ENCODE measurements at places on chromosomes 6 and 20. TPM values are rescaled to one million over a fixed set of nuclear protein-coding genes. Genes with fewer than 3 reads are reported as not detected.

GRCh38 chr20:39429726-39430125 lies 467.6 kb downstream of the DHX35 start:
- peak; percentile 70 for DNase-seq

PMEPA1 gene
- total RNA-seq = 2.4 TPM

DNA sequence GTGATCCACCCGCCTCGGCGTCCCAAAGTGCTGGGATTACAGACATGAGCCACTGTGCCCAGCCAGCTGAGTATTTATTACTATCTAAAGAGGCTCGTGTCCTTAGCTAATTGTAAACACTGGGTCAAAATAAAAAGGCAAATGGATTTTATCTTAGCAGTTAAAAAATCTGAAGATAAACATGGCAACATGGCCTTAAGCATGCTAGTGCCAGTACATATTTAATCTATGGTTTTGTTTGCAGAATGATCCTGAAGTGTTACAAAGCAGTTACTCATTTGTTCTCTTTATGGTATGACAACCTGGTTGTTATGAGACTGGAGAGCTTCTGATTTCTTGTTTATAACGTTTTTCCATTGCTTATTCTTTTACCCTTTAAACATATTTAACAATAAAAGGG lies 3.9 kb upstream of the KIAA0408 start:
- no peak for DNase-seq

- DNase-seq = no peak
Observed at GRCh38 chr6:56913285-56914074, 41.4 kb upstream of the BEND6 start.

DNA sequence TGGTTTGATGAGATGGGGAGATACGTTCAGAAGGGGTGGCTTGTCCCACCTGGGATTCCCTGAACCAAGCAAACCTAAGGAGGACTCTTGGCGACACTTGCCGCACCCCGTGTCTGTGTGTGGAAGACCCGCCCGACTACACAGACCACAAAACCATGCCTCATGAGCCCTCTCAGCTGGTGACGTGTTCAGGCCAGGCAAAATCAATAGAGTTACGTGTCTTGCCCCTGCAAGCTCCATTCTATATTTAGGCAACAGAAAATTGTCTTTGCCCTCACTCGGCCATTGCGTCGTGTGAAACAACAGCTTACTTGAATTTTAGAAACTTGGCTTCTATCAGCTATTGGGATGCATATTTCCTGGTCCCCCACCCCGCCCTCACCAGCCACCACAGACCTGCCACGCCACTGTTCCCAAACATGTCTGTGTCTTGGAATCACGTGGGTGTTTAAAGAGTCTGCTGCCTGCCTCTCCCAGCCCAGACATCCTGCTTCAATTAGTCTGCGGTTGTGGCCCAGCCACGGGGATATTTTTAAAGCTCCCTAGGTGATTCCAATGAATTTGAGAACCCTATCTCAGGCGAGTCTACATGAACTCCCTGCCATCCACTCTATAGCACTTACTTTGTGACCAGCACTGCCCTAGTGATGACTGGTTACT lies 279.2 kb upstream of the EXOC2 start:
- peak; percentile 61 for DNase-seq

GRCh38 chr6:119361209-119361608 lies 11.6 kb upstream of the MAN1A1 start:
- no peak for DNase-seq

GRCh38 chr6:70980727-70981126 lies 23.9 kb upstream of the B3GAT2 start:
- DNase-seq = no peak

DNA sequence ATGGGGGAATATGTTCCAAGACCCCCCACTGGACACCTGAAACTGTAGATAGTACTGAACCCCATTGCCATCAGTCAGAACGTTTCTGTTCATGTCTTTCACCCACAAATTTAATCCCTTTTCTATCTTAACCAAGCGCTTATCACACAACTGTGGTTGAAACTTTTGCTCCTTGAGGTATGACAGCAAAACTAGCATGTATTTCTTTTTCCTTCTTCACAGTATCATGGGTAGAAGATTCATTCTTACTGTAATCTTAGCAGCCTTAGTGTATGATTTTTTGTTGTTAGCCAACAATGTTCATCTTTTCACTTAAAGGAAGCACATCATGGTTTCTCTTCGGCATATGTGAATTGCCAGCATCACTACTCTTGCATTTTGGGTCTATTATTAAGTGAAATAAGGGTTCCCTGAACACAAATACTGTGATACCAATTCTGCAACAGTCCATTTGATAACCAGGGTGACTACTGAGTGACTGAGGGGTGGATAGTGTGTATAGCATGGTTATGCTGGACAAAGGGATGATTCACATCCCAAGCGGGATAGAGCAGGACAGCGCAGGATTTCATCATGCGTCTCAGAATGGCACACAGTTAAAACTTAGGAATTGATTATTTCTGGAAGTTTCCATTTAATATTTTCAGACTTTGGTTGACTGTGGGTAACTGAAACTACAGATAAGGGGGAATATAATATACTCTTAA lies 41.8 kb downstream of the KCNS1 start:
- peak; percentile 54 for DNase-seq

DNA sequence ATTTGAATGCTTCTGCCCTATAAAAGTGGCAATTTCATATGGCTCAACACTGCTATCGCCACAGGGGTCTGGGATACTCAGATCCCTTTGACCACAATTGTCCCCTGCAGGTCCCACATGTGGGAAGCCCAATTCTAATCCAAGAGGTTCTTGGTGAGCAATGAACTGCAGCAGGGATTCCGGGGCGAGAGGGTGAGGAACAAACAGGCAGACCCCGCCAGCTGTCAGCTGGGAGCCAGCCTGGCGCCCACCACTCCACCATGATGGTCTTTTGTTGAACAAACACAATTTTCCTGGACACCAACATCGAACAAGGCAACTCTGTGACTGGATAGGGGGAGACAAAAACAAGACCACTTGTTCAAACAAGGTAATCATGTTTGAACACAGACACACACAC lies 80.5 kb downstream of the TMEM242 start:
- no peak for DNase-seq

GRCh38 chr20:45448270-45448669 lies 21.3 kb upstream of the WFDC2 start:
- DNase-seq = peak; percentile 84

DAAM2 gene
- total RNA-seq = 11.7 TPM

DNA sequence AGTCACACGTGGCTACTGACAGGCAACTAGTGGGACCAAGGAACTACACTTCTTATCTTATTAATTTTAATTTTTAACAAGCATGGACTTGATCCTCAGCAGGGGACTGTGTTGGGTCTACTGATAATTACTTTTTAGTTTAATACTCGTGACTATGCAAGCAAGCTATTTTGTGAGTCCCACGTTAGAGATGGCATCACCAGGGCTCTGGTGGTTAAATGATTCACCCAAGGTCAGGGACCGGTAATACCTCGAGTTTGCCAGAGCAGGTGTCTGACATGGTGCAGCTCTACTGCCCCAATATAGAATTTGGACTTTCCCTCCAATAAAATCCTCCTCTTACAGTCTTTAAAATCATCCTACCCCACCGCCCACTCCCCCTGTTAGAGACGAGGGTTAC lies 98.6 kb upstream of the RIN2 start:
- DNase-seq = no peak

GRCh38 chr6:167538746-167539145 lies 213.9 kb downstream of the TTLL2 start:
- no peak for DNase-seq

GRCh38 chr6:82987416-82987815 lies 78.2 kb downstream of the UBE3D start:
- DNase-seq = no peak

- no peak for DNase-seq
Observed at GRCh38 chr20:46368902-46369268, 37.5 kb downstream of the ELMO2 start.

DNA sequence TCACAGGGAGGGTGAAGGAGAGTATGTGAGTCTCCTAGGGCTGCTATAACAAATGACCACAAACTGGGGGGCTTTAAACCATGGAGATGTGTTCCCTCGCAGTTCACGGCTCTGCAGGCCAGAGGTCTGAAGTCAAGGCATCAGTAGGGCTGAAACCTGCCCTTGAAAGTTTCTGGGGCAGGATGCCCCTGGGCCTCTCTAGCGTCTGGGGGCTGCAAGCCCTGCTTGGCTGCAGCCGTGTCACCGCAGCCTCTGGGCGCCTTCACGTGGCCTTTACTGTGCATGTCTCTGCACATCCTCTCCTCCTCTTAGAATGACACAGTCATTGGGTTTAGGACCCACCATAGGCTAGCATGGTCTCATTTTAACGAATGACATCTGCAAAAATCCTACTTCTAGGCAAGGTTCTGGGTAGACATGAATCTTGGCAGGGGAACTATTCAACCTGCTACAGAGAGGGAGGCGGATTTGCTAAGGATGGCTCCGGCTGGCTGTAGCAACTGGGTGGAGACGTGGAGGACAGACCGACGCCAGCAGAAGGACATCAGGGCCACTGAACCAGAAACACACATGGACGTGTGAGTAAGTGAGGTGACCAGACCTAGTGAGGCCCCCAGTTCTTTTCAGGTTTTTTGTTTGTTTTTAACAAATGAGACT lies 58.6 kb downstream of the PHACTR3 start:
- no peak for DNase-seq

DNA sequence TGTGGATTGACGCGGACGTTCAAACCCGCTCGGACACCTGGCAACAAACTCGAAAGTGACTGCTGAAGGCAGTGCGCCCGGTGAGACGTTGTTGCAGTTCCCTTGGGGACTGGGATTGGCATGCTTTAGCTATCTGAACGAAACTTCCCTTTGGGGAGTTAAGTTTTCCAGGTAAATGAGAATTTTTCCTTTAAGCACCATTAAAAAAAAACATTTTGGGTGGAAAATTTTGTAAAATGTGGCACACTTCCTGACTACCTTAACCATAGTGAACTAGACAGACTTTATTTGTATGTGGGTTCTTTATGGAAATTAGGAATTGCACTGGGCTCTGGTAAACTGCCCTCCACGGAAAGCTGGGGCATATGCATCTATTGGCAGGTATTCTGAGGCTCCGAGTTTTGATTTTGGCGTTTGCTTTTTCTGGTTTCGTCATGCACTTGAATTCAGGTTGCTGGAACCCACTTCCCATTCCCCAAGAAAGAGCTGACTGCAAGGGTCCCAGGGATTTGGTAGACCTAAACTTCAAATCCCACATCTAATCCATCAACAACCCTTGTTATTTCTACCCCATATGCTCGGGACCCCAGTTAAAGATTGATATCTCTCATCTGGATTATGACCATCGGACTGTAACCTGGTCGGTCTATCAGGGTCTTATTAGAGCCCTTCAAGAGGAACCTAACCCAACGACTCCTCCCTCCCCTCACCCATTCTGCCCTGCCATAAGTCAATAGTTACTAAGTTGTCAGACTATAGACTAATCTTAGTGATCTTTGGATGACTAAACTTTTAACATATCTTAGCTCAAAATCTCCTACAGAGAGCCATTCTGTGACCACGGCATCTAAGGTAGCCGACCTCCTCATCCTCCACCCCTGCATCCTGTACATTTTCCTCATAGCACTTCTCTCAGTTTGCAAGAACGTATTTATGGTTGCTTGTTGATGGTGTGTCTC lies 800 bp upstream of the DYNLT1 start:
- no peak for DNase-seq

DNA sequence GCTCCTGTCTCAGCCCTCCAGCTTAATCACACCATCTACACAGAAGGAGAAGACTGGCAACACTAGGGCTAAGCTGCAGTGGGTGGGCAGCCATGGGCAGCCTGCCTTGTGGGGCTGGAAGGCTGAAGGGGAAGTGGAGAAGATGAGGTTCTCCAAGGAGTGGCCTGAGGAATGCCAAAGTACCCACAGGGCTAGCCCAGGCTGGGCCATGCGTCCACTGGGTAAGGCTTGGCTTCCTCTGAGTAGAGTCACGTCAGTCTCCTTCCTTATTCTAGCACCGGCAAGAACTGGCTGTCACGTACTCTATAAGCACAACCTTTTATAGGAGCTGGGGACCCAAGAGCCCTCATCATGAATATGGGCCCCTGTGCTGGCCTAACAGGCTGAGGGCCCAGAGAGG lies 110.6 kb upstream of the SIRPA start:
- no peak for DNase-seq

OPN5 gene
- total RNA-seq = not detected

- peak; percentile 16 for DNase-seq
Observed at GRCh38 chr6:63295553-63296194, 24.1 kb downstream of the LGSN start.

- no peak for DNase-seq
Observed at GRCh38 chr6:33705955-33706725, 5.4 kb downstream of the UQCC2 start.

AKAP12 gene
- total RNA-seq = 24.6 TPM

ACSS1 gene
- total RNA-seq = 10.0 TPM

DNA sequence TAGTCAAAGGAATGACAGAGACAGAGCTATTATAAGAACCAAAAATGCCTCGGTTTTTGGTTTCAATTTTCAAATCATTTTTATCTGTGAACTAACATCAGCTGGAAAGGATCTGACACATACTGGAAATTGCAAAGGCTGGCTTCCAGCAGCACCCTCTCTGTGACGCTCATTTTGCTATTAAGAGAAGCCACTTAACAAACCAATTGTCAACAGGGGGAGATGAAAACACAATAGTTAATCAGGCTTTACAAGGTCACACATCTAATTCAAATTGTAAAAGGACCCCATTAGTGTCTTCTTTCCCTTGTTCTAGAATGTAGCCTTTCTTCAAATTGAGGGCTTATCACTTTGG lies 160.5 kb downstream of the TFAP2B start:
- no peak for DNase-seq

PNISR gene
- total RNA-seq = 34.4 TPM

GRCh38 chr20:50216543-50217206 lies 26.0 kb downstream of the CEBPB start:
- DNase-seq = no peak

DNA sequence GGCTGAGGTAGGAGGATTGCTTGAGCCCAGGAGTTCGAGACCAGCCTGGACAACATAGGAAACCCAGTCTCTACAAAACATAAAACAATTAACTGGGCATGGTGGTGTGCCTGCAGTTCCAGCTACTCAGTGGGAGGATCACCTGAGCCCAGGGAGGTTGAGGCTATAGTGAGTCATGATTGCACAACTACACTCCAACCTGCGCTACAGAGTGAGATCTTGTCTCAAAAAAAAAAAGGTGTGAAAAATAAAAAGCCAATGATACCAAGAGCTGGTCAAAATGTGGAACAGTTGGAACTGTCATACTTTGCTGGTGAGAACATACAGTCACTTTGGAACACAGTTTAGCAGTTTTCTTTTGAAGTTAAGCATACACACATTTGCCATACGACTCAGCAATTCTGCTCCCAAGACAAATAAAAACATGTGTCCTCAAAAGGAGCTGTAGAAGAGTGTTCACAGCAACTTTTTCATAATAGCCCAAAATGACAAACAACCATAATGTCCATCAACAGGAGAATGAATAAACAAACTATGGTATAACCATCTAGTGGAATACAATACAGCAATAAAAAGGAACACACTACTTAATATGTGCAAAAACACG lies 21.6 kb upstream of the FKBP5 start:
- no peak for DNase-seq

PPIL6 gene
- 1.2 TPM for total RNA-seq

DNA sequence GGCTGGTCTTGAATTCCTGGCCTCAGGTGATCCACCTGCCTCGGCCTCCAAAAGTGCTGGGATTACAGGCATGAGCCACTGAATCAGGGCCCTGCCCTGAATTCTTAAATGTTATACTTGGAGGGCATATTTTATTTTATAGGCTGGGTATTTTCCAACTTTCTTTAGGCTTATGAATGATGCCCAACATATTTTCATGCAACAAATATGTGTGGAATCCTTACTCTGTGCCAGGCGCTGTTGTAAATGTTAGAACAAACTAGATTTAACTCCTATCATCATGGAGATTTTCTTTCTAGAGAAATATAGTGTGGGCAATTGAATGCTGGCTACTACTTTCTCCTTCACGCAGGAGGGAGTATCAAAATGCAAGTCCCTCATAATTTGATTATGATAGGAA lies 71.2 kb downstream of the SAMD5 start:
- DNase-seq = no peak
